Naive thymus-derived CD8-positive, alpha-beta T cell (primary cell): ENCODE measurements at places on chromosomes 5 and 9.
A peak's percentile ranks its signal among the peaks of the same experiment; 100 is the strongest.

DNA sequence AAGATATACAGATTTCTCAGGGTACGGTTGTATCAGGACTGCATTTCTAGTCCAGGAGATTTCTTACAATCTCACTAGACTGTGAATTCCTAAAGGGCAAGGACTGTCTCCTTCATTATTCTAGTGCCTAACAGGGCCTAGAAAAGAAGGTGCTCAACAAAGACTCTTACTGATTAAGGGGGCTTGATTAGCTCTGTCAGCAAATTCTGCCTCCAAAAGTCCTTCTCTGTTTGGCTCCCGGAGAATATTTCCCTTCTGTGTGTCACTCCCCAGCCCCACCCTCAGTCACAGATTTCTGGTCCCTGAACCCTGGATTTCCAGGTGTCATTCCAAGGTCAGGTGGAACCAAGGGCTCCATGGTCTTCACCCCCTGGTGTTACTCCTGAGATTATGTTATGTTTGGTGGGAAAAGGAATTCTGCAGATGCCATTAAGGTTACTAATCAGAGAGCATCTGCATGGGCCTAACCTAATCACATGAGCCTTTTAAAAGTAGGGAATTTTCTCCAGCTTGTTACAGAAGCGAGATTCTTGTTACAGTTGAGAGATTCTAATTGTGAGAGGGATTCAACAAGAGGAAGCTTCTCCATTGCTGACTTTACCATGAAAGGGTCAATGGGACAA lies 167.7 kb upstream of the LHFPL2 start:
- H3K4me1 ChIP-seq, result no peaks in the 10 kb centered on the region
- no peak for DNase-seq
- H3K4me3 ChIP-seq, result no peak overlapping the region

GRCh38 chr5:18984559-18985080 lies 1003.4 kb downstream of the CDH18 start:
- no peaks in the 10 kb centered on the region for H3K36me3 ChIP-seq
- no peaks in the 10 kb centered on the region for H3K27me3 ChIP-seq
- no peak overlapping the region for H3K4me3 ChIP-seq
- H3K27ac ChIP-seq, result no peak overlapping the region
- DNase-seq, result no peak

GRCh38 chr9:108468364-108468763 lies 387.4 kb downstream of the ACTL7B start:
- no peak for DNase-seq
- no peaks in the 10 kb centered on the region for H3K4me1 ChIP-seq
- H3K27me3 ChIP-seq, result peaks cover 2% of the 10 kb centered on the region
- H3K36me3 ChIP-seq, result no peaks in the 10 kb centered on the region

DNA sequence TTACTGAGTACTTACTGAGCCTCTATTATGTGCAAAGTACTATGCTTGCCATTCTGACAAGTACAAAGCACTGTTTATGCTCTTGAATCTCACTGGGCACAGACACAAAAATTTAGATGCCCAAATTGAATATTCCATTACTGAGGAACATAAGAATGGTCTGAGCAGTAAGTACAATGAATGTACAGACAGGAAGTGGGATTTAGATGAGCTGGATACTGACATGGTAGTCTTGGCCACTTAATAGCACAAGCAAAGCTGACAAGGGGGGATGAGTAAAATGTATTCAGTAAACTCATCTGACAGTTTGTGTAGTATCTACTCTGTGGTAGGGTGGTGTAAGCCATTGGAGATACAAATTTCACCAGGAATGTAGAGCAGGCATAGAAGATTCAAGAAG lies 132.4 kb downstream of the EFNA5 start:
- peaks cover 4% of the 10 kb centered on the region for H3K4me1 ChIP-seq
- no peak overlapping the region for H3K27ac ChIP-seq
- H3K36me3 ChIP-seq, result no peaks in the 10 kb centered on the region
- peaks cover 3% of the 10 kb centered on the region for H3K27me3 ChIP-seq
- no peak for DNase-seq
- no peak overlapping the region for H3K4me3 ChIP-seq

GRCh38 chr5:30894811-30895210 lies 298.7 kb upstream of the CDH6 start:
- H3K27me3 ChIP-seq, result no peaks in the 10 kb centered on the region
- no peaks in the 10 kb centered on the region for H3K36me3 ChIP-seq
- DNase-seq, result no peak
- H3K27ac ChIP-seq, result no peak overlapping the region

- no peaks in the 10 kb centered on the region for H3K36me3 ChIP-seq
- H3K4me3 ChIP-seq, result no peak overlapping the region
- H3K27me3 ChIP-seq, result no peaks in the 10 kb centered on the region
- no peak overlapping the region for H3K27ac ChIP-seq
- no peaks in the 10 kb centered on the region for H3K4me1 ChIP-seq
Observed at GRCh38 chr5:9207817-9208418, 338.0 kb downstream of the SEMA5A start.

DNA sequence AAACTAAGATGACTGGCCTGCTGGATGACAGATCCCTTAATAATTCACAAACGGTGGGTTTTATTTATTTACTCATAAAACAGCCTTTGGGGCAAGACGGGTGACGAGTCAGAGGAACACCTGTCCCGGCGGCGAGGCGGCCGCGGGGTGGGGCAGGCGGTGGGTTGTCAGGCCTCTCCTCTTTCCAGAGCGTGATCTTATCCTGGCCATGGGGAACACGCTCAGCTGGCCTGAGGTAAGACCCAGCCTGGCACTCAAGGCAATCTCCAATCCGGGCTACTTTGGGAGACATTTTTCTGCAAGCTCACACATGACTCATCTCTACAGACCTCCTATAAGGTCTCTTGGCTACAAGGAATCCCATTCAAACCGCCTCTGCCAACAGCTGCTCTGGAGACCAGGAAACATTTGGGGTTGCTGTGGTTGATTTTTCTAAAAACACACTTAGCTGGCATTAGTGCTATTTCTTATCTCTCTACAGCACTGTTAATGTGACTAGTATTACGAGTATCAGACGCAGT lies 6.3 kb downstream of the RAPGEF1 start:
- peaks cover 91% of the 10 kb centered on the region for H3K4me1 ChIP-seq
- H3K4me3 ChIP-seq, result peak overlapping the region; percentile 81
- H3K27ac ChIP-seq, result peak overlapping the region; percentile 85
- peaks cover 6% of the 10 kb centered on the region for H3K36me3 ChIP-seq
- H3K27me3 ChIP-seq, result no peaks in the 10 kb centered on the region
- peak; percentile 17 for DNase-seq

DNA sequence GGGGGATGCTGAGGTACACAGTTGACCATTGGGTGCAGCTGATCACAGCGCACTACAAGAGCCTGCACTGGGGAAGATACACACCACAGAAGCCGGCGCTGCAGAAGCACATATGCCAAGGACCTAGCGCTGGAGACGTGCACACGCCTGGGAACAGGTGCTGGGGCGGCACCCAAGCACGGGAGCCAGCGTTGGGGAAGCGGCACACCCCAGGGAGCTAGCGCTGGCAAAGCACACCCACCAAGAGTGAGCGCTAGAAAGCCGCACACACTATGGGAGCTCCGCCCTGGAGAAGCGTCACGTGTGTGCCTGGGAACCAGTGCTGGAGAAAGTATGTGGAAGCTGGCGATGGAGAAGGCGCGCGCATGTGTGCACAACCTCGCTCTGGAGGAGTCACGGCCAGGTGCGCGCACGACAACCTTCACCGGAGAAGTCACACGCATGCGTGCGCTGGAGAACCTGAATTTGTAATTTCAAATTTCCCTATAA lies 4.5 kb downstream of the FANCC start:
- H3K27me3 ChIP-seq, result peaks cover 17% of the 10 kb centered on the region
- H3K27ac ChIP-seq, result no peak overlapping the region
- H3K36me3 ChIP-seq, result no peaks in the 10 kb centered on the region
- peak overlapping the region; percentile 67 for H3K4me3 ChIP-seq

- H3K4me3 ChIP-seq, result no peak overlapping the region
- no peaks in the 10 kb centered on the region for H3K36me3 ChIP-seq
- H3K27me3 ChIP-seq, result peaks cover 1% of the 10 kb centered on the region
- no peaks in the 10 kb centered on the region for H3K4me1 ChIP-seq
- DNase-seq, result no peak
Observed at GRCh38 chr9:13929013-13929412, 384.9 kb downstream of the NFIB start.

DNA sequence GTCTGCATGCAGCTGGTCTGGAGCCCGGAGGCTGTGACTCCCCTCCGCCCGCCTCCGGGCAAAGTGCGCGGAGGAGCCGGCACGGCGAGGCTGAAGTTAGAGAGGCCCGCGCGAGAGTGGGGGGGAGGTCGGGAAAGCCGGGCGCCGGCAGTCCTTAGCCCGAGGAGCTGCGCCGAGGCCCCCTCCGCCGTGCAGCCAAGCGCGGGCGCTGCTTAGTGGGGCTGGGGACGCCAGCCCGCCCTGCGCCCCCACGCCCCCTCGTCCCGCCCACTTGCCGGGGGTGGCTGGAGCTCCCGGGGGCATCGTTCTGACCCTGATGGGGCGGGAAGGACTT lies 403 bp downstream of the NINJ1 start:
- no peak for DNase-seq
- peaks cover 65% of the 10 kb centered on the region for H3K4me1 ChIP-seq
- no peaks in the 10 kb centered on the region for H3K27me3 ChIP-seq
- peak overlapping the region; percentile 88 for H3K27ac ChIP-seq
- H3K4me3 ChIP-seq, result peak overlapping the region; percentile 86

DNA sequence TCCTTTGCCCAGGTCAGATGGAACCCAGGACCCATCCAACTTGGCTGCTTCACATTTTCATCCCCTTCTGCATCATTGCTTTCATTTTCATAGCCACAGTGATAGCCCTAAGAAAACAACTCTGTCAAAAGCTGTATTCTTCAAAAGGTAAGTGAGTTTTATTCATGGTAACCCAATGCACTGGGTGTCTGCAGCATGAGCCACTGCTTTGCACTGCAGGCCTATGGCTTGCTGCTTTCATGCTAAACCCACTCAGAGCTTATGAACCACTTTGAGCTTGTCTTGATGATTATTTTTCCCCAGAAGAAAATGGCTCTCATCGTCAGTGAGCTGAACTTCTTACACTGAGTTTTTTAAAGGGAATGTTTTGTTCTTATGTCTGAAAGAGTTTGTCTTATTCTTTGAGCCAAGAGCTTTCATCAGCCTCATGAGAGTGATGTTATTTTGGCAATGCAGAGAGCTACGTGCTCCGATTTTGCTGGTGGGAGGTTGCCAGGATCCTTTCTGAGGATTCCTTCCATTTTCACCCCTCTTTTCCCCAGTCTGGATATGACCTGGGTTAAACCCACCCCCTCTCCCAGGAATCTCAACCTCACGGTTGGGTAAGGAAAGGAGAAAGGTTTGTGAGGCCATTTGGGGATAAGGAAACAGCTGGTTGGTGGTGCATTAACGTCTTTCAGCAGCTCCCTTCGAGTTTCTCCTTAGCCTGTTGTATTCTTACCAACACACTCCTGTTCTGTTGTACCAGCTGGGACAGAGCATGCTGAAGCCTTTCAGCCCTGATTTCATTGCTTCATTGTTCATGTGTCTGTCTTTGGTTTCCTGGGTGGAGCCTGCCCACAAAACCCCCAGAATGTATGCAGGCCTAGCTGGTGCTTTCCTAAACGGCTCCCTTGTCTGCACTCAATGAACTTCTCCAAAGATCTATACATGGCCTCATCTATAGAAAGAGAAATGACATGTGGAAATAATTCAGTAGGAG lies 47.6 kb downstream of the PDCD1LG2 start:
- H3K4me3 ChIP-seq, result peak overlapping the region; percentile 80
- H3K4me1 ChIP-seq, result peaks cover 57% of the 10 kb centered on the region
- H3K36me3 ChIP-seq, result no peaks in the 10 kb centered on the region
- H3K27ac ChIP-seq, result peak overlapping the region; percentile 92
- H3K27me3 ChIP-seq, result no peaks in the 10 kb centered on the region
- DNase-seq, result peak; percentile 44

DNA sequence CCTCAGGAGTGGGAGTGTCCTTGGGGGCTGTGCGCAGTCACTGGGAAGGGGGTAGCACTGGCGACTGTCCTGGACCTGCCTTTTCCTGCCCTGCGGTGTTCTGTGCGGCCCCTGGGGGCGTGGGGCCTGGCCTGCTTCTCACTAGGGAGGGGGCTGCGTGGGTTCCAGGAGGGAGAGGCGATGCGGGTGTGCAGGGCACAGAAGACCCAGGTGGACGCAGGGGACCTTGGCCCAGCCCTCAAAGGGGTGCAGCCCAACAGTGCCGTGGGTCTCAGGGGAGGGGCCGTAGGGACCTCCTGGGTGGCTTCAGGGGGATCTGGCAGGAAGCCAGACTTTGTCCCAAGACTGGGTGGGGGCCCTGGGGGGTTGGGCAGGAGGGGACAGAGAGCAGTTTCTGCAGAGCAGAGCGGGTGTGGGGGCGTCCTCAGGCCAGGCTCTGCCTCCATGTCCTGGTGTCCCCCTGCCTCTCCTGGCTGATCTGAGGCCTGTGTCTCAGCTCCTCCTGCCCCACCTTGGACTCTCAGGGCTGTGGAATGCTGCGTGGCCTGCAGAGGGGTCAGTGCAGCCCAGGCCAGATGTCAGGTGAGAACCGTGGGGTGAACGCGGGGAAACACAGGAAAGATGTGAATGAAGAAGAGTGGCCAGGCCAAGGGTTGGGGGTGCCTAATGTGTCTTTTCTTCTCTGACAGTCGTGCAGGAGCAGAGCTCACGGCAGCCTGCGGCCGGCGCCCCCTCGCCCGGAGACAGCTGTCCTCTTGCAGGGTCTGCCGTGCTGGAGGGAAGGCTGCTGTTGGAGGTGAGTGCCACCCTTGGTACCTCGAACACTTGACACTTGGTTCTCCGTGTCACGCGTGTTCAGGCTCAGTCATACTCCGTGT lies 54.6 kb downstream of the AHRR start:
- no peak overlapping the region for H3K4me3 ChIP-seq
- H3K4me1 ChIP-seq, result peaks cover 17% of the 10 kb centered on the region
- H3K36me3 ChIP-seq, result no peaks in the 10 kb centered on the region
- no peaks in the 10 kb centered on the region for H3K27me3 ChIP-seq
- peak overlapping the region; percentile 21 for H3K27ac ChIP-seq
- DNase-seq, result no peak

DNA sequence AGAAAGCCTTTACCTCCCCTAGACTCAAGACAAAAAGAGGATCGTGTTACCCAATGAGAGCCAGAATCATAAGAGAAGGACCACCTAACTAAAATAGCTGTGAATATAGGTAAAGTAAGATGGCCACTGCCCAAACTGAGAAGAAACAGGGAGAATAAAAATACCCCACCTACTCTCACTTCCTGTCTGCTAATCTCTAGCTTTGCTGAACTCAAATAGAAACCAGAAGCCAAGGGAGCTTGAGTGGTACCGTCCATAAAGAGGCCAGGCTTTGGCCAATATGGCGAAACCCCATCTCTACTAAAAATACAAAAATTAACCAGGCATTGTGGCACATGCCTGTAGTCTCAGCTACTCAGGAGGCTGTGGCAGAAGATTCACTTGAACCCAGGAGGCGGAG lies 123.0 kb upstream of the FST start:
- H3K36me3 ChIP-seq, result no peaks in the 10 kb centered on the region
- no peaks in the 10 kb centered on the region for H3K4me1 ChIP-seq
- no peak overlapping the region for H3K4me3 ChIP-seq

GRCh38 chr9:133104718-133105460 lies 16.2 kb downstream of the RALGDS start:
- no peak overlapping the region for H3K4me3 ChIP-seq
- H3K4me1 ChIP-seq, result peaks cover 5% of the 10 kb centered on the region
- no peaks in the 10 kb centered on the region for H3K27me3 ChIP-seq
- no peaks in the 10 kb centered on the region for H3K36me3 ChIP-seq
- DNase-seq, result no peak
- H3K27ac ChIP-seq, result no peak overlapping the region

- H3K27ac ChIP-seq, result no peak overlapping the region
- peaks cover 11% of the 10 kb centered on the region for H3K4me1 ChIP-seq
- H3K27me3 ChIP-seq, result peaks cover 8% of the 10 kb centered on the region
- no peak for DNase-seq
- no peaks in the 10 kb centered on the region for H3K36me3 ChIP-seq
- H3K4me3 ChIP-seq, result no peak overlapping the region
Observed at GRCh38 chr5:132261881-132262845, 4.7 kb downstream of the PDLIM4 start.
